ENCODE measurements at places on chromosomes 1 and 21.
A peak's percentile ranks its signal among the peaks of the same experiment; 100 is the strongest.

DNA sequence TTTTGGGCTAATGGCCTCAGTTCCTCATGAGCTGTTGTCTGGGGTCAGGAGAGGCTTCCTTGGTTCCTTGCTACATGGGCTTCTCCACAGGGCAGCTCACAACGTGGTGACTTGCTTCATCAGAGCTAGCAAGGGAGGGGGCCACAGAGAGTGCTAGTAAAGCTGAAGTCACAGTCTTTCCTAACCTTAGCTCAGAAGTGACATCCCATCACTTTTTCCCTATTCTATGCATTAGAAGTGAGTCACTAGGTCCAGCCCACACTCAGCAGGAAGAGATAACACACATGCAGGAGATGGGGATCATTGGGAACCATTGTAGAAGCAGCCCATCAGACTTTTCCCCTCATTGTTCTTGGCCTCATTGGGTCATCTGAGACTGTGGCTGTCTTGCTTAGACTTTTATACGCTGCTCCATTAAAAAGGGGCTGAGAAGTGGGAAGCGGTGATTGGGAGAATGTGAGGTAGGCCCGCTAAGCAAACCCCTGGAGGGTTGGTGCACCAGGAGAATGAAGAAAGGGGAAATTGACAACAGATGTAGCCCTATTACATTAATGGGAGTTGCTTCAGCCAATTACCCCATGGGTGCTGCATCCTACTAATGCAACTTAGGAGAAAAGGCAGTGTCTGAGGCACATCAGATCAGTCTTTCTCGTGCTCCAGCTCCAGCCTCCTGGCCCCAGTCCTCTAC is 22.1 kb upstream of the IGSF21 start:
- DNase-seq, result no peak

DNA sequence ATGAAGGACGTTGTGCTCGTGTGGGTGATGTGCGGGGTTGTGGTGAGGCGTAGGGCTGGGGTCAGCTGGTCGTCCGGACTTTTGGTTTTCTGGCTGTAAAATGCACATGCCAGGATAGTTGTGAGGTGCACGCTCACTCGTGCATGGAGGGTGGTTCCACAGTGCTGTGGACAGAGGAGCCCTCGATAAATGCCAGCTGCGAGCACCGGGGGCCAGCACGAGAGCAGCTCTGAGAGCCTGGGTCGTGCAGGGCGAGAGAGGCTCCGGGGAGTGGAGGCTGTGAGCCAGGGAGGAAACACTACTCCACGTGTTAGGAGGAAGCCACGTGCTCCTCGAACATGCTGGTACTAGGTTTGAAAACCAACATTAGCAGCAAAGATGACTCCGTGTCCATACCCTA is 39.4 kb downstream of the COL18A1 start:
- no peak for DNase-seq

- DNase-seq, result no peak
Observed at GRCh38 chr1:166603296-166603695, 236.0 kb upstream of the POGK start.

DNA sequence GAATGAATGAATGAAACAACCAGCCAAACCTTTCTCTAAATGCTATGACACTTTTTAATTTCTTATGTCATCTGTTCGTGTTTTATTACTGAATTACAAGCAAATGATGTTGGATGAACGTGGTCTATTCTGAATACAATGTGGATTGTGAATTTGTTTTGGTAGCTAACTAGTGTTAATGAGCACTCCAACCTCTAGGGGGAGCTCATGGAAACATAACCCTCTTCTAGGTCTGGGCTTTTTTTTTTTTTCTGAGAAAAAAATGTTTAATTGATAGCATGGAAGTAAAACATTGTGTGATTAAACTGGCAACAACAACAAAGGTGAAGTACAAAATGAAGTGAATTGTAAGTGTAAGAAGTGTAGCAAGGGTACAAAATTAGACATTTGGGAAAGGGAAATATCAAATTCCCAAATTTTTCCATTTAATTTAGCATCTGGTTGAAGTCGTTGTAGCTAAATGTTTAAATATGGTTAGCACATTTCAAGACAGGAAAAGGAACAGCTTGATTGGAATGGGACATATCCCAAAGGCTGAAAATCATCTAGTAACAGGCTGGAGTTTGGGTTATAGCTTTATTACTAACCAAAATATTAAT is 42.6 kb upstream of the PTGS2 start:
- peak; percentile 79 for DNase-seq

- no peak for DNase-seq
Observed at GRCh38 chr21:41465176-41465781, 39.2 kb downstream of the MX1 start.

DNA sequence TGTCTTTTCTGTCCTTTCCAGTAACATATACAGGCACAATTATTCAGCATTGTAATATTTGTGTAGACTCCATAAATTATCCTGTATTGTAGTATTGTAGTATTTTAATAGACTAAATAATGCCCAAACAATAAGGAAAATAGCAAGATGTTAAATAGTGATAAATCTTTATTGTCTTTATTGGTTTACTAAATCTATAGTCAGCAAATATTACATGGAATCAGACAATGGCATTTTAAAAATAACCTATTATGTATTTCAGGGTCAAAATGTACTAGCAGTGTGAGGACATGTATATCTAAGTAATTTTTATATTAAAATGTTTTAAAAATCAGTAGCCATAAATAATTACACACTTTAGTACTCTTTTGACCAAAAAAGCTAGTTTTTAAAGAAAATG is 202.3 kb downstream of the GREM2 start:
- DNase-seq, result no peak

DNA sequence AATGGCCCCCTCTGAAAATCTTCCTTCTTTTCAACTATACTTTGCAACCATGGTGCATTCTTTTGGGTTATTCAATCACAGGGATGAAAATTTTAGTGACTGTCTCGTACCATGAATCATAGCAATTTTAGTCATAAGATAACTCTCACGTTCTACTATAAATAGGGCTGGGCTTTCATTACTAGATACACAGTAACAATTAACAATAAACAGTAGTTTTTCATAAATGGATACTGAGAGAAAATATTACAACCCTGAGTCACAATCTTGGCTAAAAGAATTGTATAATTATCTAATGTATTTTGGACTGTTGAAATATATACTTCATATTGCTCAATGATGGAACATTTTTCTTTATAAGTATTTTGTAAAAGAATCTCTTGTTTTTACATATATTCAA is 96.1 kb downstream of the TEX35 start:
- peak; percentile 70 for DNase-seq

GRCh38 chr1:62022382-62022983 is 172.2 kb upstream of the L1TD1 start:
- no peak for DNase-seq
